Sigmoid colon (tissue), 7 donors: ENCODE measurements at places on chromosomes 6 and 20. TPM values are rescaled to one million over a fixed set of nuclear protein-coding genes. Genes with fewer than 3 reads are reported as not detected.

DNA sequence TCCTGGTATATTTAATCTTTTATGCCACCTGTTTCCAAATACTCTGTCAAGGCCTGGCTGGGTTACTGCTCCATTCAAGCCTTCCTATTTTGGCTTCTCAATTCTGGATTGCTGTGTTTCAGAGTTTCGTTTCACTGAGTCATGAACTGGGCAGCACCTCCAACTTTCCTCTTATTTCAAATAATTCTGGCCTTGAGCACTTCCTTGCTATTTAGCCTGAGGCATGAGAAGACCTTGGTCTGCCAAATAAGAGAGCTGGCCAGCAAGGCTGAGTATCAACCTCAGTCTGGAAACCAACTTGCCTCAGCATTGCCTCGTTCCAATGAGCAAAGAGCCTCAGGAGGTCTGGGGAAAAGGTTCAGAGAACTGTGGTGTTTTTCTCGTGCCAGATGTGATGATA, 66.6 kb downstream of the TNFAIP3 start:
- H3K36me3 ChIP-seq: no peaks in the 10 kb centered on the region
- no peak overlapping the region for H3K4me3 ChIP-seq
- H3K4me1 ChIP-seq: peaks cover 8% of the 10 kb centered on the region
- peak; percentile 82 for DNase-seq
- no peaks in the 10 kb centered on the region for H3K27me3 ChIP-seq

DNA sequence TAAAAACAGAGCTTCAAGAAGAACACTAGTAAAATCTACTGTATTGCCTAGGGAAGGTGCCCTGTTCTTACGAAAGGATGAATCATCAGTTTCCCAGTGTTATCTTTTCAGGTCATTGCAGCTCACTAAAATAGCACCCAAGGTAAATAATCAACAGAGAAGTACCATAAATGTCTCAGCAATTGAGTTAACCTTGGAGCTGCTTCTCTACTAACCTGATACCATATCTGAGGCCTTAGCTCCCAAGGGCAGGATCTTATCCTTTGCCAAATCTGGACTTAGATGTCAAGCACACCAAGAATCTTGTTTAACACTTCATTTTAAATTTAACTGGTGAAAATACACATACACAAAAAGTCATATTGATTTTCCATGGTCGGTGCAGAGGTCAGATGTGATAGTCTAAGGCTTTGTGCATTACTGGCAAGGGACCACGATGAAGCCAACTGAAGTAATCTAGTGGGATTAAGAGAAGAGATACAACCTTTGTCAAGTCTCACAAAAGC, 81.5 kb downstream of the EDN1 start:
- H3K27ac ChIP-seq: no peak overlapping the region
- no peaks in the 10 kb centered on the region for H3K4me1 ChIP-seq
- no peaks in the 10 kb centered on the region for H3K27me3 ChIP-seq
- no peak overlapping the region for H3K4me3 ChIP-seq
- DNase-seq: no peak

GRCh38 chr6:30840935-30841643, 43.2 kb upstream of the DDR1 start:
- H3K4me3 ChIP-seq: no peak overlapping the region
- no peak overlapping the region for H3K27ac ChIP-seq
- DNase-seq: no peak
- peaks cover 8% of the 10 kb centered on the region for H3K4me1 ChIP-seq

GRCh38 chr20:53907968-53908751, 162.2 kb downstream of the BCAS1 start:
- no peaks in the 10 kb centered on the region for H3K36me3 ChIP-seq
- no peaks in the 10 kb centered on the region for H3K4me1 ChIP-seq
- no peak overlapping the region for H3K4me3 ChIP-seq
- no peaks in the 10 kb centered on the region for H3K27me3 ChIP-seq

GRCh38 chr6:18501663-18502013, 114.5 kb downstream of the RNF144B start:
- no peaks in the 10 kb centered on the region for H3K36me3 ChIP-seq
- DNase-seq: peak; percentile 71
- peaks cover 4% of the 10 kb centered on the region for H3K4me1 ChIP-seq
- no peak overlapping the region for H3K4me3 ChIP-seq

DNA sequence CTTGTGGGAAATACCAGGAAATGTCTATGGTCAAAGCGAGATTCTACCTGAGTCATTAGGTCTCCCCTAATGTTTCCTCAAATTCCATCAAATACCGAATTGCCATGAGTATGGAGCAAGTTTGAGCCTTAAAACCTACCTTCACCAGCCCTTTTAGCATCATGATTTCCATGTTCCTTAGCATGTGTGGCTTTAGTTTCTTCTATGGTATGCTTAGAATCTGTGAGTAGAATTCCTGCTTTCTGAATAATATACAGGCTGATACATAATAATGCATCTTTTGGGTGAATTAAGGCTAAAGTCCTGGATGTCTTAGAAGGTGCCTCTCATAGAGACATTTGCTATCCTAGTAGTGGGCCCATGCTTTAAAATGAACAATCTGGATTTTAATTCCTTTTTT, 32.0 kb downstream of the TSPYL4 start:
- H3K36me3 ChIP-seq: no peaks in the 10 kb centered on the region
- no peaks in the 10 kb centered on the region for H3K4me1 ChIP-seq
- H3K27ac ChIP-seq: no peak overlapping the region

- H3K36me3 ChIP-seq: no peaks in the 10 kb centered on the region
- H3K4me3 ChIP-seq: peak within 1 kb of the TSS; percentile 59
- peaks cover 39% of the 10 kb centered on the region for H3K4me1 ChIP-seq
- no peak for DNase-seq
These were observed at the start of gene SLC24A3 for GRCh38 chr20:19212469-19212815. Gene SLC24A3 (plus strand): TSS chr20:19212642.

DNA sequence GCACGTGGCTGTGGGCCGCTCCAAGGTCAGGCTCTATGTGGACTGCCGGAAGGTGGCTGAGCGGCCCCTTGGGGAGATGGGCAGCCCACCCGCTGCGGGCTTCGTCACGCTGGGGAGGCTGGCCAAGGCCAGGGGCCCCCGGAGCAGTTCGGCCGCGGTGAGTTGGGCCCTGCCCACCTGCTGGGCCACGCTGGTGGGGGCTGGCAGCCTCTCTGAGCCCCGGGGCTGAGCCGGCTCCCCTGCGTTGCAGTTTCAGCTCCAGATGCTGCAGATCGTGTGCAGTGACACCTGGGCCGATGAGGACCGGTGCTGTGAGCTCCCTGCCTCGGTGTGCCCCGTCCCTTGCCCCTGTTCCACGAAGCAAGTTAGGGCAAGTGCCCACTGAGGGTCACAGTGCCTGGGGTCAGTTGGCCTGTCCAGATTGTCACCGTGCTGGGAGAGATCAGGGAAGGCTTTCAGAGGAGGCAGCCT, 27.1 kb downstream of the COL20A1 start:
- peaks cover 3% of the 10 kb centered on the region for H3K27me3 ChIP-seq
- peaks cover 7% of the 10 kb centered on the region for H3K4me1 ChIP-seq
- no peak overlapping the region for H3K4me3 ChIP-seq
- no peak overlapping the region for H3K27ac ChIP-seq
- peak; percentile 46 for DNase-seq
- no peaks in the 10 kb centered on the region for H3K36me3 ChIP-seq

- H3K4me1 ChIP-seq: peaks cover 11% of the 10 kb centered on the region
- H3K4me3 ChIP-seq: no peak overlapping the region
- no peak for DNase-seq
- H3K36me3 ChIP-seq: no peaks in the 10 kb centered on the region
These were observed 35.4 kb downstream of the VAPB start for GRCh38 chr20:58424218-58424969.

- no peak overlapping the region for H3K27ac ChIP-seq
- peaks cover 7% of the 10 kb centered on the region for H3K4me1 ChIP-seq
- no peaks in the 10 kb centered on the region for H3K36me3 ChIP-seq
These were observed 57.1 kb upstream of the BTN3A2 start for GRCh38 chr6:26307850-26308249.

DNA sequence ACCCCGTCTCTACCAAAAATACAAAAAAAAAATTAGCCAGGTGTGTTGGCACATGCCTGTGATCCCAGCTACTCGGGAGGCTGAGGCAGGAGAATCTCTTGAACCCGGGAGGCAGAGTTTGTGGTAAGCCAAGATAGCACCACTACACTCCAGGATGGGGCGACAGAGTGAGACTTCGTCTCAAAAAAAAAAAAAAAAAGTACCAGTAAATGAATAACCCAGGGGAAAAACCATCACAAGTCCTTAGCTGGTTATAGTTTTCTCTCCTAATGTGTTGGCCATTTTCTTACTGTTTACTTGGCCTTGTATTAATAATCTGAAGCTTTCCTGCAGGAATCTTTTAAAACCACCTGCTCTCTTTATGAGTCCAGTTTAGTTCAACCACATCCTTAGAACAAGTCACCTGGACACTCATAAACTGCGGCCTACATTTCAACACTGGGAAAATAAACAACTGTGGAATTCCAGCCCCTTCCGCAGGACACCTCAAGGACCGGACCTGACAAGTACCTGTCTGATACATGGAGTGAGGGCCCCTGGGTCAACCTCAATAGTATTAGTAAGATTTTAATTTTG, 102.6 kb downstream of the ATP9A start:
- no peak for DNase-seq
- H3K4me1 ChIP-seq: no peaks in the 10 kb centered on the region
- H3K4me3 ChIP-seq: no peak overlapping the region
- H3K27me3 ChIP-seq: no peaks in the 10 kb centered on the region

DNA sequence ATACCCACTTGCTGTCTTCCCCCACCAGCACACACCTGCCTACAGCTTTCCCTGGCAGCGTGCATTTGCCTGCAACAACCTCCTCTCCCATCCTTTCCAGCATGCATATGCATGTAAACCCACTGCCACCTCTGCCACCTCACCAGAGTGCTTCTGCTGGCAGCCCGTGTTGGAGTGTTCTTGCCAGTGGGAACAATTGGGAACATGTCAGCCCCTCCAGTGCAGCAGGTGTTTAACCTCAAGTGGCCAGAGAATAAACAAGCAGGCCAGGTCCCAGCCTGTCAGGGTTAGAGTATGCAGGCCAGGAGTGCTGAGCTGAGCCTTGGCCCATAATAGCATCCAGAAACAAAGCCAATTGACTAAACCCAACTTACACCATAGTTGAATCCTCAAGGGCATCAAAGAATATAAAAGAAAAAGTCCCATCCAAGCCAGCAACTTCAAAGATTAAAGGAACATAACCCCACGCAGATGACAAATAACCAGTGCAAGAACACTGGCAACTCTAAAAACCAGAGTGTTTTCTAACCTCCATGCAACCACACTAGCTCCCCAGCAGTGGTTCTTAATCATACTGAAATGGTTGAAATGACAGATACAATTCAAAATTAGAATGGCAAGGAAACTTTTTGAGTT, 1212.1 kb upstream of the CITED2 start:
- H3K4me1 ChIP-seq: no peaks in the 10 kb centered on the region
- H3K4me3 ChIP-seq: no peak overlapping the region
- no peak overlapping the region for H3K27ac ChIP-seq
- H3K36me3 ChIP-seq: no peaks in the 10 kb centered on the region
- no peak for DNase-seq

- peaks cover 7% of the 10 kb centered on the region for H3K36me3 ChIP-seq
- H3K27ac ChIP-seq: peak overlapping the region; percentile 98
- peak; percentile 45 for DNase-seq
- no peaks in the 10 kb centered on the region for H3K27me3 ChIP-seq
- H3K4me3 ChIP-seq: no peak overlapping the region
These were observed 1.9 kb upstream of the SRSF3 start for GRCh38 chr6:36592221-36592655.

DNA sequence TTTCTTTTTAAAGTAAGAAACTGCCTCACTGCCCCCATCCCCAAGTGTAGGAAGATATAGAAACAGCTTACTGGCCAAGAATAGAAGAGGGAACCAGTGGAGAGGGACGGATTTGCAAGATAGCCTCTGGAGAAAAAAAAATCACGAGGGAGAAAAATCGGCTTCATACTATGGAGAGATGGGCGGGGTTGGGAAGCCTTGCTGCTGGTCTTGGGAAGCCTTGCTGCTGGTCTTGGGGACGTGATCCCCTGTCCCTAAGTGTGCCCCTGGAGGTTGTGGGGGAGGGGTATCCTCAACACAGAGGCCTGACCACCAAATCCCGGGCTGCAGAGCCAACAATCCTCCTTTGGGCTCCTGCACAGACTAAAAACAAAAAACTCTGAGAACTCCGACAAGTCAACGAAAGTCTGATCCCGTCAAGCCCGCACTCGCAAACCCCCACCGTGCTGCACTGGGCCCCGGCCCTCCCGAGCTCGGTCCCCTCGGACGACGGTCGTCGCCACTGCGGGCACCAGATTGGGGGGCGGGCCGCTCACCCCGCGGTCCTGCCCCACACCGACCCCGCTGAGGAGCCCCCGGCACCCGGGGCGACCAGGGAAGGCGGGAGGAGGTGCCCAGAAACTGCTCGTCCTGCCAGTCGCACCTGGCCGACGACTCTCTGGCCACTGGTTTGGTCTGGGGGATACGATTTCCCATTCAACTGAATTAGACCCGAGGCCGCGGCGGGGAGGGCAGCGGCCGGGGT, 750 bp downstream of the MAP7 start:
- peak overlapping the region; percentile 81 for H3K4me3 ChIP-seq
- H3K27me3 ChIP-seq: peaks cover 61% of the 10 kb centered on the region
- no peak for DNase-seq
- no peak overlapping the region for H3K27ac ChIP-seq

GRCh38 chr6:152380351-152380767, 256.8 kb downstream of the SYNE1 start:
- DNase-seq: no peak
- peaks cover 4% of the 10 kb centered on the region for H3K4me1 ChIP-seq
- no peaks in the 10 kb centered on the region for H3K36me3 ChIP-seq

GRCh38 chr6:111685526-111685925, 79.8 kb upstream of the TRAF3IP2 start:
- H3K27me3 ChIP-seq: no peaks in the 10 kb centered on the region
- H3K4me3 ChIP-seq: no peak overlapping the region
- H3K4me1 ChIP-seq: peaks cover 63% of the 10 kb centered on the region
- peak overlapping the region; percentile 72 for H3K27ac ChIP-seq
- no peaks in the 10 kb centered on the region for H3K36me3 ChIP-seq

- no peak overlapping the region for H3K4me3 ChIP-seq
- no peak overlapping the region for H3K27ac ChIP-seq
- H3K36me3 ChIP-seq: no peaks in the 10 kb centered on the region
These were observed 5.5 kb upstream of the PRELID3B start for GRCh38 chr20:59047938-59048680.

DNA sequence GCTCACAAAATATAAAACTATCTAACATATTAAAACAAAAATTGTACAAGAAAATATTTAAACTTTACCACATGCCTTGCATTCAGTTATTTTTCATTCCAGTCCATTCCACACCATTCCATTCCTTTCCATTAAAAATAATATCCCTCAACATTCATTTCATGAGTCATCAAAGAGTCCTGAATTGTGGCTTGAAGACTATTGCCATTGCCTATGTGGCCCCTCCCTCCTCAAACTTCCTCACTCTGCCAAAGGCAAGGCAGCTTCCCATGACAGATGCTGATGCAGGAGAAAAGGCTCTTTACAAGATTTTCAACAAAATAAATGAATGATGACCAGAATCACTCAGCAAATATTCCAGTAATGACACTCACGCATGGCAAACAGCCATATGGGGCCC, 31.7 kb downstream of the IL20RA start:
- no peaks in the 10 kb centered on the region for H3K36me3 ChIP-seq
- H3K4me3 ChIP-seq: no peak overlapping the region
- H3K4me1 ChIP-seq: no peaks in the 10 kb centered on the region
- H3K27me3 ChIP-seq: no peaks in the 10 kb centered on the region

- DNase-seq: no peak
- H3K27ac ChIP-seq: no peak overlapping the region
- H3K4me3 ChIP-seq: no peak overlapping the region
- H3K4me1 ChIP-seq: no peaks in the 10 kb centered on the region
- no peaks in the 10 kb centered on the region for H3K36me3 ChIP-seq
- H3K27me3 ChIP-seq: no peaks in the 10 kb centered on the region
These were observed 236.1 kb downstream of the BMP2 start for GRCh38 chr20:7003598-7003997.

The CENPW gene
- 1.9 TPM for total RNA-seq

The SNAP25 gene
- 19.3 TPM for total RNA-seq

The EYS gene
- total RNA-seq: not detected

The HRH3 gene
- total RNA-seq: not detected

The SRSF12 gene
- 1.2 TPM for total RNA-seq
